ENCODE measurements at places on chromosomes 2 and 18. TPM values are rescaled to one million over a fixed set of nuclear protein-coding genes. Genes with fewer than 3 reads are reported as not detected.

Gene SCYGR4
- total RNA-seq, result not detected

Gene DLX1
- total RNA-seq, result not detected

Gene FNDC4
- total RNA-seq, result 9.8 TPM

Gene ANO7
- total RNA-seq, result 0.30 TPM

Gene GCA
- 9.2 TPM for total RNA-seq

Gene MALL
- total RNA-seq, result 6.7 TPM

Gene TMEM182
- total RNA-seq, result 1.7 TPM

Gene CDH2
- 12.0 TPM for total RNA-seq

Gene LBX2
- total RNA-seq, result 1.3 TPM

Gene CRIM1
- total RNA-seq, result 105 TPM

Gene MROH2A
- total RNA-seq, result not detected

Gene GPR75
- 0.67 TPM for total RNA-seq

Gene FBXO15
- 0.34 TPM for total RNA-seq

Gene RNF144A
- total RNA-seq, result 2.8 TPM

Gene CFAP221
- total RNA-seq, result not detected

Gene CARF
- total RNA-seq, result 2.7 TPM

Gene SLC9A4
- not detected for total RNA-seq

All from bronchus fibroblast of lung (primary cell).